ENCODE measurements at places on chromosomes 5 and 9. TPM values are rescaled to one million over a fixed set of nuclear protein-coding genes. Genes with fewer than 3 reads are reported as not detected.
A peak's percentile ranks its signal among the peaks of the same experiment; 100 is the strongest.

DNA sequence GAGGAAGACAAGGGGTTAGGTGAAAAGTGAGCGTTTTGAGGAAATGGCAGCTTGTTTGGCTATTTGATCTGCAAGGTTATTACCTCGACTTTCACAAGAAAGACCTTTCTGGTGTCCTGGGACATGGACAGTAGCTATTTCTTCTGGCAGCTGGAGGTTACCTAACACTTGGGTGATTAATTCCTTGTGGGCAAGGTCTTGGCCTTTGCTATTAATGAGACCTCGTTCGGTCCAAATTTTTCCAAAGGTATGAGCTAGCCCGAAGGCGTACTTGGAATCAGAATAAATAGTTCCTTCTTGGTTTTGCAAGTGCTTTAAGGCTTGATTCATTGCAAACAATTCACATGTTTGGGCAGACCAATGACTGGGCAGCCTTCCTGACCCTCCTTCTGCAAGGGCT, 4.9 kb downstream of the GTF3C5 start:
- H3K27ac ChIP-seq: no peak overlapping the region
- H3K4me3 ChIP-seq: no peak overlapping the region
- no peaks in the 10 kb centered on the region for H3K36me3 ChIP-seq
- H3K27me3 ChIP-seq: no peaks in the 10 kb centered on the region

- H3K27ac ChIP-seq: no peak overlapping the region
- H3K36me3 ChIP-seq: no peaks in the 10 kb centered on the region
- no peaks in the 10 kb centered on the region for H3K27me3 ChIP-seq
- no peak overlapping the region for H3K4me3 ChIP-seq
- no peak for DNase-seq
Observed at GRCh38 chr5:60852940-60853339, 8.9 kb upstream of the ELOVL7 start.

DNA sequence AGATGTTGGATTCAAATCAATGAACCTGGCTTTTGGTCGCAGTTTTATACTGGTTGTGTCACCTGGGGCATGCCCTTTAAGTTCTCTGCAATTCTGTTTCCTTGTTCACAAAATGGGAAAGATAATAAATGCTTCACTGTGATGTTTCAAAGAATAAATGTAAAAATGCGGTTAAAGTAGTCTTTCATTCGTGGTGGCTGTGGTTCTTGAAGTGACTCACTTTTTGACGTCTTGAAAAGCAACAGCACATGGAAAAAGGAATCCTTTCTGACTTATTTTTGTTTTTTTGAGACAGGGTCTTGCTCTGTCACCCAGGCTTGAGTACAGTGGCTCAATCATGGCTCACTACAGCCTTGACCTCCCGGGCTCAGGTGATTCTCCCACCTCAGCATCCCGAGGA, 88.4 kb upstream of the SLIT3 start:
- no peaks in the 10 kb centered on the region for H3K27me3 ChIP-seq
- DNase-seq: no peak
- H3K27ac ChIP-seq: no peak overlapping the region
- H3K36me3 ChIP-seq: no peaks in the 10 kb centered on the region
- H3K4me1 ChIP-seq: no peaks in the 10 kb centered on the region

GRCh38 chr5:106374956-106375355, 1295.8 kb downstream of the EFNA5 start:
- no peak for DNase-seq
- no peaks in the 10 kb centered on the region for H3K36me3 ChIP-seq
- no peaks in the 10 kb centered on the region for H3K4me1 ChIP-seq
- H3K27me3 ChIP-seq: no peaks in the 10 kb centered on the region
- no peak overlapping the region for H3K27ac ChIP-seq

GRCh38 chr5:119435436-119436132, 16.7 kb upstream of the HSD17B4 start:
- H3K27me3 ChIP-seq: no peaks in the 10 kb centered on the region
- no peak for DNase-seq
- no peaks in the 10 kb centered on the region for H3K4me1 ChIP-seq
- no peak overlapping the region for H3K27ac ChIP-seq
- H3K36me3 ChIP-seq: no peaks in the 10 kb centered on the region

DNA sequence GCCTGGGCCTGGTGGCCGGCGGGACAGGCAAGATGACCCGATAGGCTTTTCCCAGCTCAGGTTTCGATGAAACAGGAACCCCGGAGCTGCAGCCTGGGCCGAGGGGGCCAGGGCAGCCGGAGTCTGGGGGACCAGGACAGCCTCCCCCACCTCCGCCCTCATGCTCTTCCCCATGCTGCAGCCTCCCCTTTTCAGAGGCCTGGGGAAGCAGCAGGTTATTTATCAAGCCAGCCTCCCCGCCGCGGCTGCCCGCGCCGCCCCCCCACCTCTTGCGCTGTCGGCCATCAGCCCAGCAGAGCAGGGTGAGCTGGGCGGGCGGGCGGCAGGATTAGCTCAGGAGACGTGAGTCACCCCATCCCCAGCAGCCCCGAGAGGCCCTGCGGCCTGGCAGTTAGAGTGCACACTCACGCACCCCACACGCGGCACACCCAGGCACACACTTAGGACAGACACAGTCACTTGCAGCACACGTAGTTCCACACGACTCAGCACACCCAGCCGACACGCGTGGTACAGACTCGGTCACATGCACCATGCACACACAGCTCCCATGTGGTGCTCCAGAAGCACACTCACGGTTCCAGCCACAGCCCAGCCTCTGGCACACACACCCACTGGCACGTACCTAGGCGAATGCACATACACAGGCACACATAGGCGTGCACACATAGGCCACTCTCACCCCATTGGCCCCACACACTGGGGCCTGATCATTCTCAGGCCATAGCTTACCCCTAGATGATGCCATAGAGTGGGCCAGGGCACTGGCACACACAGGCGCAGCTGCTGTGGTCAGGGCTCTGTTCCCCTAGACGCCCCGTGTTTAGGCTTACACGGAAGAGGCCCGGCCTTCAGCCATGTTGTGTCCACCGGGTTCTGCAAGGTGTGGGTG, 13.0 kb downstream of the CXXC5 start:
- peak overlapping the region; percentile 95 for H3K27ac ChIP-seq
- H3K4me3 ChIP-seq: peak overlapping the region; percentile 33
- H3K4me1 ChIP-seq: peaks cover 97% of the 10 kb centered on the region
- DNase-seq: peak; percentile 97

- H3K4me1 ChIP-seq: peaks cover 8% of the 10 kb centered on the region
- no peak overlapping the region for H3K27ac ChIP-seq
- DNase-seq: no peak
- H3K4me3 ChIP-seq: no peak overlapping the region
- no peaks in the 10 kb centered on the region for H3K36me3 ChIP-seq
- H3K27me3 ChIP-seq: no peaks in the 10 kb centered on the region
Observed at GRCh38 chr5:123203105-123203800, 114.2 kb downstream of the PRDM6 start.

- H3K27ac ChIP-seq: no peak overlapping the region
- peaks cover 93% of the 10 kb centered on the region for H3K36me3 ChIP-seq
- no peaks in the 10 kb centered on the region for H3K27me3 ChIP-seq
- peaks cover 33% of the 10 kb centered on the region for H3K4me1 ChIP-seq
- no peak overlapping the region for H3K4me3 ChIP-seq
- DNase-seq: no peak
Observed at GRCh38 chr5:138568061-138568824, 7.0 kb downstream of the HSPA9 start.

GRCh38 chr9:37198831-37199230, 78.5 kb downstream of the ZCCHC7 start:
- no peak for DNase-seq
- no peak overlapping the region for H3K27ac ChIP-seq
- H3K4me1 ChIP-seq: peaks cover 9% of the 10 kb centered on the region
- H3K27me3 ChIP-seq: no peaks in the 10 kb centered on the region
- H3K4me3 ChIP-seq: no peak overlapping the region

- no peak overlapping the region for H3K4me3 ChIP-seq
- H3K36me3 ChIP-seq: no peaks in the 10 kb centered on the region
- peak overlapping the region; percentile 57 for H3K27ac ChIP-seq
- no peaks in the 10 kb centered on the region for H3K4me1 ChIP-seq
Observed at GRCh38 chr9:73011181-73011750, 58.4 kb upstream of the ALDH1A1 start.

GRCh38 chr9:99809586-99810319, 11.9 kb upstream of the NR4A3 start:
- H3K4me3 ChIP-seq: no peak overlapping the region
- no peaks in the 10 kb centered on the region for H3K27me3 ChIP-seq
- DNase-seq: no peak
- peaks cover 4% of the 10 kb centered on the region for H3K4me1 ChIP-seq
- H3K27ac ChIP-seq: no peak overlapping the region

- no peaks in the 10 kb centered on the region for H3K27me3 ChIP-seq
- no peaks in the 10 kb centered on the region for H3K36me3 ChIP-seq
- no peak overlapping the region for H3K4me3 ChIP-seq
- peaks cover 45% of the 10 kb centered on the region for H3K4me1 ChIP-seq
- peak overlapping the region; percentile 62 for H3K27ac ChIP-seq
- DNase-seq: no peak
Observed at GRCh38 chr5:177372910-177373309, 11.3 kb upstream of the SLC34A1 start.

DNA sequence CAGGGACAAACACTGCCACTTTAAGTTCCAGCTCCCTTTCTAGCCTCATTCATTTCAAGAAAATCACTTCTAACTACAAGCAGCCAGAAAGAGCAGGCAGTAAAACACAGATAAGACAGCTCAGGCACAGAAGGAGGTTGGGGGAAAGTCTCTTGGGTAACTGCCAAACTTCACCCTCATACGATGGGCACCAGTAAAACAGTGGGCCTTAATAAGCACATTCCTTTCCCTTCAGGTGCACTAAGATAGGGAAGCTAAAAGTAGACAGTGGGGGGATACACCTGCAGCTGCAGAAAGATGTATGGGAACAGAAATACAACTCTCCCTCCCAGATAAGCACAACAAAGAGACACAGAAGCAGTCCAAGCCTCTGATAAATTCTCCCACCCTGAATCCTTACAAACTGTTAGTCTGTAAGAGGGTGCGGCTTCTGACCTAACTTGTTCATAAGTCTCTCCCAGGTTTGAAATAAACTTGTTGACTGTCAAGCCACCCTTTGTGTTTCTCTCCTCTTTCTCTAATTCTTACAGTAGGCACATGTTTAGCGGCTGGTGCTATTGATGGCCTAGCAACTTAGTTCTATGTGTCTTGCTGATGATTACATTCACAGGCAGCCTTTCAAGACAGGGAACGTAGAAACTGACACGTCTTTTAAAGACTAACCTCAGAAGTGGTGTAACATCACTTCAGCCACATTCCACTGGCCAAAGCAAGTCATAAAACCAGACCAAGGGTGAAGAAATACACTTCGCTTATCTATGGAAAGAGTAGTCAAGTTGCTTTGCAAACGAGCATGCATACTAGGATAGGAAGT, 6.8 kb upstream of the CKS2 start:
- H3K36me3 ChIP-seq: no peaks in the 10 kb centered on the region
- no peak overlapping the region for H3K4me3 ChIP-seq
- H3K27ac ChIP-seq: no peak overlapping the region
- H3K27me3 ChIP-seq: no peaks in the 10 kb centered on the region
- peaks cover under 1% of the 10 kb centered on the region for H3K4me1 ChIP-seq

DNA sequence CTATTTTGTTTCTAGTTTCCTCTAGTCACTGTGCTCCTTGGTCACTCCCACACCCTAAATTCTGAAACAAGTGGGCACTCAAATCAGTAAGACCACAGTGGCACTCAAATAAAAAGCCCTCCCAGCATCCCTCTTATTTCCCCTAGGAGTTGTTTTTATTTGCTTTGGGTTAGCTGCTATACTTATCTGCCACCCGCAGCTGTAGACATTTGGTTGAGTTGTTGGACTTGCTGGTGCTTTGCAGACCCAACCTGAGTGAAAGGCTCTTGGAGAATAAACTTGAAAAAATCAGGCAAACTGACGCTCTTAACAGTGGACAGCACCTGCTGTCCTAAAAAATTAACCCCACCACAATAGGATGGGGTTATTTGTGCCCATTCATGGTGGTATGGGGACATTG, 203.0 kb downstream of the SPATA31A6 start:
- H3K36me3 ChIP-seq: no peaks in the 10 kb centered on the region
- H3K27ac ChIP-seq: no peak overlapping the region
- no peaks in the 10 kb centered on the region for H3K4me1 ChIP-seq
- H3K4me3 ChIP-seq: no peak overlapping the region

DNA sequence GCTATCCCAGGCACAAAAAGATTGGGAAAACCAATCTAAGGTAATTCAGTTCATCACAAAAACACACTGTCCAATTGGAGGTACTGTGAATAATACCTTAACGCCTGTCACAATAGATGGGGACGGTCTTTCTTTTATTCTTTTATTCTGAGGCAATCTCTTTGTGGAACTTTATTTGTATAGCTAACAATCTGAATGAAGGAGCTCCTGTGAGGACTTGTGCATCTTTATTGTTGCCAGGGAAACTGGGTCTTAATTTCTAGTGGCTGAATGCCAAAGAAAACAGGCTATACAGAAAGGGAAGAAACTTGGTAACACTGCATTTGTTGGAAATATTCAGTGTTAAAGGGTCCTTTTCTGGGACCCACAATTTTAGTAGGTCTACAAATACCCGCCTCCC, 546.9 kb upstream of the C9orf72 start:
- no peaks in the 10 kb centered on the region for H3K36me3 ChIP-seq
- H3K4me3 ChIP-seq: no peak overlapping the region
- DNase-seq: no peak

DNA sequence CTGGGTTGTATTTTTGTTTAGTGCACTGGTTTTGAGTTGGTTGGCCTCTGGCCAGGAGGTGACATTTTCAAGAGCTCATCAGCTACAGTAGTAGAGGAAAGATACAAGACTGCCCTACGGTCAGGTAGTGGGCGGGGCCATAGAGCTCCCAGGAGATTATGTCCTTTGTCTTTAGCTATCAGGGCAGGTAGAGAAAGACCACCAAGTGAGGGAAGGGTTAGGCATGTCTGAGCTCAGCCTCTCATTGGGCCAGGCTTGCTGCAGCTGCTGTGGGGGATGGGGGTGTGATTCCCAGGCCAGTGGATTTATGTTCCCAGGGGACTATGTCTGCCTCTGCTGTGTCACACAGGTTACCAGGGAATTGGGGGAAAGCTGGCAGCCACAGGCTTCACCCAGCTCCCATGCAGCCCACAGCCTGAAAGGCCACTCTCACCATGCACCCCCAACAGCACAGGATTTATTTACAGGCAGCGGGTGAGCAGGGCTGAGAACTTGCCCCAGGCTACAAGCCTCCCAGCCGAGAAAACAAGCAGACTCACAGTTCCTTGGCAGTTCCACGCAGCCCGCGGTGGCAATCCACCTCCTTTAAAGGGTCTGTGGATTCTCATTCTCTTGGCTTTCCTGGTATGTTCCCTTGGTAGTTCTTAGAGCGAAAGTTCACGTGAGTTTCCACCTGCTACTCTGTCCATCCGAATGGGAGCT, 37.5 kb upstream of the BOD1 start:
- H3K4me3 ChIP-seq: no peak overlapping the region
- no peak overlapping the region for H3K27ac ChIP-seq
- no peaks in the 10 kb centered on the region for H3K36me3 ChIP-seq

The UBE2QL1 gene
- total RNA-seq: 2.5 TPM

The FGF10 gene
- 41.3 TPM for total RNA-seq

The TOR2A gene
- total RNA-seq: 12.3 TPM

The ITGA1 gene
- 42.7 TPM for total RNA-seq

The CD14 gene
- 48.4 TPM for total RNA-seq

The CRHBP gene
- 5.9 TPM for total RNA-seq

The TXNDC8 gene
- not detected for total RNA-seq

The INSL4 gene
- not detected for total RNA-seq

The PPP1R26 gene
- total RNA-seq: 7.9 TPM
